ENCODE measurements at places on chromosomes 3 and 15. TPM values are rescaled to one million over a fixed set of nuclear protein-coding genes. Genes with fewer than 3 reads are reported as not detected.

Gene GASK1A
- not detected for total RNA-seq

Gene RLBP1
- total RNA-seq = not detected

Gene TGM5
- total RNA-seq = not detected

Gene SPSB4
- total RNA-seq = not detected

Gene NEDD4
- 8.5 TPM for total RNA-seq

Gene NPAP1
- total RNA-seq = not detected

Gene DLEC1
- 7.5 TPM for total RNA-seq

Gene CEMIP
- total RNA-seq = not detected

Gene CNTN4
- total RNA-seq = not detected

Gene CATSPER2
- 12.3 TPM for total RNA-seq
